ENCODE measurements at places on chromosomes 7 and 10.

DNA sequence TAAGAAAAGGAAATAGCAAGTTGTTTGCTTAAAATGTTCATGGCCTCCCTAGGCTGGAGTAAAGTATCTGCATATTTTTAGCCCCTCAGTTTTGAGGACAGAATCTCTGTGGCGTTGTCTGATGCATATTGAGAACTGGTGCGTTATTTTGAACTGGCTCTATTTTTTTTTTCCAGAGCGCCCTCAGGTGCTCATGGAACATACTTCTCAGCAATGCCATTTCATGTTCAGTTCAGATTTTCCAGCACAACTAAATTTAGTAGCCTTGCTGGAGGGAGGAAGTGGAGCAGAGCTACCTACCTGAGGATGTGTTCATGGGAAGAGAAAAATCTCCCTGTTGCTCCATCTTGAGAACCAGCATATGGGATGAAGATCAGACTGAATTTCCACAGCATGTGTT is 870.5 kb downstream of the LRMDA start:
- DNase-seq = no peak

- DNase-seq = no peak
Observed at GRCh38 chr7:2441430-2442058, 34.7 kb downstream of the GRIFIN start.

DNA sequence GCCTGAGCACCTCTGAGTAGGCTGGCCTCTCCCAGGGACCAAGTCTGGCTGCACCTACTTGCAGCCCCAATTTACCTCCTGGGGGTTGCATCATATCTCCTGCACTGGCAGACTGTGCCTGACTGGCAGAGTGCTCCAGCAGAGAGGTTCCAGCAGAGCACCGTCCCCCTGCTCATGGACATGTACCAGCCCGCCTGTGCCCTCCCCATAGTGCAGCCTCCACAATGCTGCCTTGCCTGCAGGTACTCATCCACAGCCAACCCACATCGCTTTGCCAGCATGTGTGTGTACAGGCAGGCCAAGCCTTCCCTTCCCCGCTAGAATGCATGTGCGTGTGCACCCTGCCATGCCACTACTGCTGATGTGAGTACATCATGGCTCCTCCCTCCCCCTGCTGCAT is 105.5 kb upstream of the NPSR1 start:
- DNase-seq = no peak

DNA sequence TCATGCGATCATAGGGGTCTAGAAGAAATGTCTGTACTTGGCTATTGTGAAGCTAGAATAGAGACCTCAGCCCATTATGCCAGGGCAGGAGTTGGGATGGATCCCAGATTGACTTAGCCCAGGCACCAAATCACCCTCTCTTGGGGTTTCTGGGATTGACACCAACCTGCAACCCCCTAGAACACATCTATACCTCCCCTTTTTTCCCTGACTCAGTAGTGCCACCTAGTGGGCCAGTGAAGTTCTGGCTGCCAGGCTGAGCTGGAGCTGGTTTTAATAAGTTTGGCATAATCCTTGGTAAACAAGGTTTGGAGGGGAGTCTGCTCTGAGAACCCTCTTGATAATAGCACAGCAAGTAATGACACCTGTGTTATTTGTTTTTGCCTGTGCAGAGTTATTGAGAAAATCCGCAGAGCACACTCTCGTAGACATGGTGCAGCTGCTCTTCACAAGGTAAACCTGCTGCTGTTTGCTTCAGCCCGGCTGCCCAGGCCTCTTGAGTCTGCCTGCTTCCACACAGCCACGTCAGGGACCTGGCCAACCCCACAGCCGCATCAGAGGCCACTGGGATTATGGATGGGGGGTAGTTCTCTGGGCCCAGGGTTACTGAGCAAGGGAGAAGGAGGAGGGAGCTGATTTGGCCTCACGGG is 43.3 kb upstream of the NFKB2 start:
- peak; percentile 43 for DNase-seq

- no peak for DNase-seq
Observed at GRCh38 chr10:97870990-97871389, 21.3 kb downstream of the GOLGA7B start.

GRCh38 chr10:10977226-10977956 is 40.3 kb upstream of the CELF2 start:
- DNase-seq = no peak

GRCh38 chr10:93921338-93921737 is 27.6 kb downstream of the SLC35G1 start:
- peak; percentile 50 for DNase-seq

DNA sequence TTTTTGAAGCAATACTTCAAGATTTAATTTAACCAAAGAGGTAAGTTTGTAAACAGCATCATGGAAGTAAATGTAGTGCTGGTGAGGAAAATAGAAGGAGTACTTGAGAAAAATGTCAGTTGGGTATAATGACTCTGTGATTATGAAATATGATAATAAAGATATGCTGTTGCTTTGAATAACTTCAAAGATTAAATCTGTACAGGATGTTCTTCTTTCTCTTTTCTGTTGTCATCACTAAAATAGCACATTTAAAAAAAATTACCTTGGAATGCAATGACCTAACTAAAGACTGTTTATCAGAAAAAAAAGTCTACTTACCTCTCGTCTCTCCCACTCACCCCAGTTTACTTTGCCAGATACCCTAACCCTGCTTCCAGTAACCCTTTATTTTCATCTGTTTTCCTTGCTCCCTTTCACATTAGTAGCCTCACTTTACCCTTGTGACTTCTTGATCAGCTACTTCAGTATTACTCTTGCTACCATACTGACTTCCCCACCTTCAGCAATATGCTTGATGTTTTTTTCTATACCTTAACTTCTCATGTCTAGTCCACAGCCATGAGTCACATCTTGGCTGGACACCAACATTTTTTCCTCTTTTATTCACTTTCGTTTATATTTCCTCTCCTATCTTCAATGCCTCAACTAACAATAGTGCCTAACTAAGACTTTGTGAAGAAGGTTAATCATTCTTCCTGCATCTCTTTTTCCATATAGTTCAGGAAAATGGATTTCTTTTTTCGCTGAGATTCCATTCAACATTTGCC is 29.7 kb upstream of the TAS2R16 start:
- no peak for DNase-seq

GRCh38 chr7:128954150-128954549 is 16.4 kb downstream of the IRF5 start:
- no peak for DNase-seq

- DNase-seq = peak; percentile 15
Observed at GRCh38 chr7:158015403-158016179, 572.0 kb downstream of the PTPRN2 start.

- DNase-seq = peak; percentile 86
Observed at GRCh38 chr7:32957326-32958045, at the start of gene FKBP9. FKBP9 (plus strand) TSS chr7:32957440; CDS start chr7:32957574, 134 bp downstream.

- no peak for DNase-seq
Observed at GRCh38 chr7:73585196-73585595, 6.8 kb upstream of the TBL2 start.

DNA sequence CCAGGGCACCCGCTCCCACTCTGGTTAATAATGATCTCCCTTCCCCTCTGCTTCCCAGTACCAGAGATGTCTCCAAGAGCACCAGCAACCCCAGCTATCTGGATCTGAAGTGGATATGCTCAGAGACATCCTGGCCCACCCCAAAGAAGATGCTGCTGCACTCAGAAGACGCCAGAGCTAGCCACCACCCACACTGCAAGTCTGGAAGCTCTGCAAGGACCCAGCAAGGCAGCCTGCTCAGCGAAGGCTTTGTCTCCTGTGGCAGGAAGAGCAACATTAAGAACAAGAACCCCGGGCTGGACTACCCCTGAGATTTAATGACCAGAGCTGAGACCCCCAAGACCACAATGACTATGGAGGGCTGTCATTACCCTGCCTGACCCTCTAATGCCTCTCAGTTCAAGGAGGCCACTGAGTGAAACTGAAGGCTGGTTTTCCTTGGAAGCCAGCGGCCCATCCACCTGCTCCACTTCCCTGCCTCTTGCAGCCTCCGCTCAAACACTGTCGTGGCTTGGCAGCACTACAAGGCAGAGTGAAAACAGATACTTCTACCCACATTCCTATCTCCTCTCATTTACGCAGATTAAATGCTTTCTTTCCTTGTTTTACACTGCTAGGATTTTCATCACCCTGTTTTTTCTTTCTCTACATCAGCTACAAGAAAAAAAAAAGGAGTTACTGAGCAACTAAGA is 202.2 kb downstream of the SNX10 start:
- peak; percentile 73 for DNase-seq

DNA sequence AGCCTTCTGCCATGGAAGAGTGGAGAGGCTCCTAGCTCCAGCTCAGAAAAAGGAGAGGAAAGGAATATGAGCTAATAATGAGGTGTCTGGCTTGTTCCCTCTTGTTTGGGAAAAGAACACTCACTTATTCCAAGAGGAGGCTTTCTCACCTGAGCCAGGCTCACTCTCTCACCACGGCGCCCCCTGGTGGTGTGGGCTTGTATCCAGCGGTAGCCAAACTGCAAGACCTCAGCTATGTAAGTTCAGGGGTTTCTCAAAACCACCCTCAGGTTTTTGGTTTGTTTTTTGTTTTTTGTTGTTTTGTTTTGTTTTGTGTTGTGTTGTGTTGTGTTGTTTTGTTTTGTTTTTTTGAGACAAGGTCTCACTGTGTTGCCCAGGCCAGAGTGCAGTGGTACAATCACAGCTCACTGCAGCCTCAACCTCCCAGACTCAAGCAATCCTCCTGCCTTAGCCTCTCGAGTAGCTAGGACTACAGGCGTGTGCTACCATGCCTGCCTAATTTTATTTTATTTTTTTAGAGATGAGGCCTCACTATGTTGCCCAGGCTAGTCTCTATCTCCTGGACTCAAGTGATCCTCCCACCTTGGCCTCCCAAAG is 124.0 kb downstream of the TMEM130 start:
- DNase-seq = peak; percentile 91

- peak; percentile 35 for DNase-seq
Observed at GRCh38 chr7:31074120-31074383, 21.9 kb downstream of the ADCYAP1R1 start.

GRCh38 chr10:103822107-103822716 is 33.2 kb downstream of the SH3PXD2A start:
- no peak for DNase-seq

All from testis (tissue), 5 donors.